ENCODE measurements at places on chromosomes 12 and 14.

GRCh38 chr12:59268295-59268809 is 327.5 kb upstream of the SLC16A7 start:
- no peak for DNase-seq

DNA sequence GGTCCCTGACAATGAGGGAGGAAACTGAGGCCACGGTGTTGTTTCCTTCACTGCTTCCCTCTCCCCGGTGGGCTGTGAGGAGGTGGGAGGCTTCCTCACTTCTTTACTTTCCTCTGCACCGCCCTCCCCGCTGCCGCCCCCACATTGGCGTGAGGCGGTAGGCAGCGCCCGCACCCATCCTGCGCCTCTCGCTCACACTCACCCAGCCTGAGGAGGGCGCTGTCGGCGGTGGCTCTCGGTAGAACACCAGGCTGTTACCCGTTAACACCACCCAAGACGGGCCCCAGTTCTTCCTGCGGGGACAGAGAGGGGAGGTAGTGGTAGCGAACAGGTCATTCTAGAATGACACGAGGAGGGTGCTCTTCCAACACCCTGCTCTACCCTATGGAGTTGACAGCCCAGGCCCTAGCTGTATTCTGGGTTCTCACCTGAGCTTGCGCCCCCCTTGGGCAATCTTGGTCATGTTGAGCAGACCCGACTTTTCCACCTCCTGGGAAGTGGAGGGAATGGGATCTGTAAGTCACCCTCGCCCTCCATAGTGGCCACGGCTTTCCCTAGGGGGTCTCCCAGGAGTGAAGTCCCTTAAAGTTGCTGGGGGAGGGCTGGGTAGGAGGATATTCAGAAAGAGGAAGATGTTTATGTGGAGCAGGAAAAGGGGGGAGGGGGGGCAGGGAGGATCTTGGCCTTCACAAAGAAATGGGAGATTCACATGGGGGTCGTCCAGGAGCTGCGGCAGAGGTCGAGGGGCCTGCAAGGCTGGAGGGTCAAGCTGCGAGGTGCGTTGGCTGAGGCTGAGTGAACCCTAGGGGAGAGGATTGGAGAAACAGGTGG is 3.3 kb downstream of the ARHGAP9 start:
- no peak for DNase-seq

DNA sequence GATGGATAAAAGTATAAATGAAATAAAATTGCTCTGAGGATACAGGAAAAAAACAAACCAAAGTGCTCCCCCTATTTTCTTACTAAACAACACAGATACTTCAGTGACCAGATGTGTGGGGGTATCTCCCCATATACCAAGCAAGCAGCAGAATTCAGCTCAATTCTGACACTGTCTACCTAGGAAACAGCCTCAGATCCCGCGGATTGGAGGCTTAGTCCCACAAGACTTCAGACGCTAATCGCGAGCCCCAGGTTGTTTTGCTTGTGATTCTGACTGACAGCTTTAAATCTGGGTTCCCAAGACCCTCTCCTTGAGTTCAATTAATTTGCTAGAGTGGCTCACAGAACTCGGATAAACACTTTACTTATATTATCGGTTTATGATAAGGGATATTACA is 17.3 kb downstream of the NFKBIA start:
- DNase-seq, result no peak

GRCh38 chr14:101065246-101065645 is 161.7 kb upstream of the RTL1 start:
- DNase-seq, result no peak

DNA sequence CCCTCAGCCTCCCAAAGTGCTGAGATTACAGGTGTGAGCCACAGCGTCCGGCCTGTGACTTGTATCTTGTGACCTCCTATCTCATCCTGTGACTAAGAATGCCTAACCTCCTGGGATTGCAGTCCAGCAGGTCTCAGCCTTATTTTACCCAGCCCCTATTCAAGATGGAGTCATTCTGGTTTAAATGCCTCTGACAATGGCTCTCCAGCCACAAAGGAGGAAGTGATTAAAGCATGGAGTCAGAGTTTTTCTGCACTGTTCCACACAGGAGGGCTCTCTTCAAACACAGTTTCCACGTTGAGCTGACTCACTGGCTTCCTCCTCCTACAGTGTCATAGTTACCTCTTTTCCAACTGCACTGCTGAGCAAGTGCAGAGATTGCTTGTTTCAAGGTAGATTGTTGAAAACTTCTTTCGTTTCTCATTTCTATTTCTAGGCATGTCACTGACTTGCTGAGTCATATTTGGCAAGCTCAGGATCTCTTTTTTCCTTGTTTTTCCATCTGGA is 383.8 kb downstream of the PCNX1 start:
- DNase-seq, result no peak

GRCh38 chr14:68707482-68707881 is 85.4 kb downstream of the ZFP36L1 start:
- DNase-seq, result no peak

GRCh38 chr12:104971306-104971705 is 13.2 kb upstream of the SLC41A2 start:
- no peak for DNase-seq

DNA sequence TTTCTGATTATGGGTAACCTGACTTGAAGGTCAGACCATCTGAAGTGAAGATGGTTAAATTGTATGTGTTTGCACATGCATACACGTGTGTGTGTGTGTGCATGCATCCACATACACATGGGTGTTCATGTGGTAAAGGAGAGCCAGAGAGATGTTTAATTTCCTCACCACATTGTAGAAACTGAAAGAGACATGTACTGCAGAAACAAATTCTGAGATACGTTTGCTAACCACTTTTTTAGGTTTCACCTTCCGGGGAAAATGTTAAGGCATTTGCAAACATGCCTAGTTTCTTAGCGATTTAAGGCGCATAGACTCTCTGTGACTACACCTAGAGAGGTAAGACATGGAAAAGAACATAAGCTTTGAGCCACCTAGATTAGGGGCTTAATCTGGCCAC is 362.9 kb downstream of the RAD51B start:
- no peak for DNase-seq

DNA sequence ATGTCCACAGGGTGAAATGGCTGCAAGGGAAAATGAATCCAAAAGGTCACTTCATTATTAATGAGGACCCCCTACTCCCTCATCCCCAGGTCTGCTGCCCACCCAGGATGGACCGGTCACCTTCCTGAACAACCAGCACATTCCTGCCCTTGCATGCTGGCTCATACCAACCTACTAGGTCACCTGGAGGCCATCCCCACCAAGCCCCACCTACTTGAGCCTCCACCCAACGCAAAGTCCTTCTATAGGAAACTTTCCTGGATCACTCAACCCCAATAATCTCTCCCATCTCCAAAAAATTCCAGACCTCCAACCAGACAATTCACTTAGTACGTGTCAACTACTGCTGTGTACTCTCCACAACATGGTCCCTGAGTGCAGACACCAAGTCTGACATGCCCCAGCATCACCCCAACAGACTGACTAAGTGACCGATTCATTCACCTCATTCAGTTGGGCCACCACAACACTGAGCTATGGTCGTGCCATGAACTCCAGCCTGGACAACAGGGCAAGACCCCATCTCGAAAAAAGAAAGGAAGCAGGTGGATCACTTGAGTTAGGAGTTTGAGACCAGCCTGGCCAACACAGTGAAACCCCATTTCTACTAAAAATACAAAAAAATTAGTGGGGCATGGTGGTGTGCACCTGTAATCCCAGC is 18.1 kb downstream of the CLMN start:
- DNase-seq, result no peak

GRCh38 chr12:94405413-94406116 is 54.1 kb downstream of the CEP83 start:
- DNase-seq, result no peak

DNA sequence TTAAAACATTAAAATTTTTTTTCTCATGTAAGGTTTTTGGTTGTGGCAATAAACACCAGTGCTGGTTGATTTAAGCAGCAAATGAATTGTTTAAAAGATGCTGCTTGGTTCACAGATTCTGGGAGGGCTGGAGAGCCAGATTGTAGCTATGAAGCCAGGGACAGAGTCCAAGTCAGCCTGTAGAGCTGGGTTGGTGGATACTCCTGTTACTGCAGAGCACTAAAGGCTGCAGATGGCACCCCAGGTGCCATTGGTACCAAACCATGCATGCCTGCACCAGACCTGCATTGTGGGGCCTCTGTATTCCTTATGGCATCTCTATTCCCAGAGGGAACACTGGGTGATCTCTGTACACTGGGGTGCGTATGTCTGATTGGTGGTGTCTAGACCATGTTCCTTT is 113.3 kb downstream of the SNAPC1 start:
- no peak for DNase-seq

- DNase-seq, result no peak
Observed at GRCh38 chr14:72726444-72726843, 167.5 kb downstream of the DPF3 start.

DNA sequence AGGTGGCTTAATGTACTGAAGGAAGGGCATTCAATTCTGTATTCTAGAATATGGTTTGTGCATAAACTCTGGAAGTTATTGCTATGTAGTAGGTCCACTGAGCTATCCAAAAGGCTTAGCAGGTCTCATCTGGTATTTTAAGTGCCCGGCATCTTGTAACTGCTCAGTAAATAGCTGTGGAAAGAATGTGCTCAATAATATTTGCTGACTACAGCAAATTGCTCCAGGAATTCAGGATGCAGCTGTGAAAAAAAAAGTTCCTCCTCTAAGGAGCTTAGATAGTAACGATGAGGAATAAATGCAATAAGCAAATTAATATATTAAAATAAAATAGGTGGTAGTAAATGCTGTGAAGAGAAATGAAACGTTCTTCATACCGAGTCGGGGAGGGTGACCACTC is 857.1 kb downstream of the AACS start:
- DNase-seq, result no peak

- no peak for DNase-seq
Observed at GRCh38 chr12:83121897-83122622, 435.4 kb downstream of the TMTC2 start.

DNA sequence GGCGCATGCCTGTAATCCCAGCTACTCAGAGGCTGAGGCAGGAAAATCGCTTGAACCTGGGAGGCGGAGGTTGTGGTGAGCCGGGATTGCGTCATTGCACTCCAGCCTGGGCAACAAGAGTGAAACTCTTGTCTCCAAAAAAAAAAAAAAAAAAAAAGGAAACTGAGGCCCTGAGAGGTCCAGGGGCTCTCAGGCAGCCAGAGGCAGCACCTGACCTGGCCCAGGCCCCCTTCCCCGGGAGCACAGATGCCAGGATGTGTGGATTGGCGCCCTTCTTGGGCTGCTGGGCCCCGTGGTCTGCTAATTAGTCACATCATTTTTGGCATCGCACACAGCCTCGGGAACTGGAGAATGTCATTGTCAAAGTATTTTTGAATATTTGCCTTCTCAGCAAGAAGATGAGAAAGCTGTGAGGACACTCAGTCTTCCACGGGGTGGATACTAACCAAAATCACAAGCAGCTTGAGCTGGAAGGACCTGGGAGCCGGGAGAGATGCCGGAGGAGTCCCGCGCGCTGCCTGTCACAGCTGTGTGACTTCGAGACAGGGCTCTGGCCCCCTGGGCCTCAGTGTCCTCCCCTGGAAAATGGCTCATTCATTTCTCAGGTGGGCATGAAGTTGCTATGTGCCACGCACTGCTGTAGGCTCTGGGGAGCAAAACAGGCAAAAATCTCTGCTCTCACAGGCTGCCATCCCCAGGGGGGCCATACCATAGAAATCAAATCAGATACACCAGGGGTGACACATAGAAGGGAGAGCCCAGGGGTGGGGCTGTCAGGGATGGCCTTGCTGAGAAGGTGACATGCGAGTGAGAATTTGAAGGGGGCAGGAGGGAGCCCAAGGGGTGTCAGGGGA is 12.5 kb upstream of the RCOR1 start:
- no peak for DNase-seq

DNA sequence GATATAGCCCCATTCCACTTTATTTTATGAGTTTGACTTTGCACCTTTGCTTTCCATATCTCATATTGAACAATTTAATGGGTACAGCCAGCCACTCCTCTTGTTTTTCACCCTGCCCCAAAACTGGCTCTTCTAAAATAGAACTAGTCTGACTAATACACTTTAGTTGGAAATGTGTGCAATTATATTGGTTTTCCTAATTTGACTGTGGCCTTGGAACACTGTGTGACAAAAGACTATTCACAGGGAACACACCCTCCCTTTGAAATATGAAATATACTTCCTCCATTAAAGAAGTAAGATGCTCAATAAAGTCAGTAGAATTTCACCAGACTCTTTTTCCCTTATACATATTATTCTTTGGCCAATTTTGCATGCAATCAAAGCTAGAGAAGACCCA is 218.6 kb upstream of the DCN start:
- DNase-seq, result no peak

DNA sequence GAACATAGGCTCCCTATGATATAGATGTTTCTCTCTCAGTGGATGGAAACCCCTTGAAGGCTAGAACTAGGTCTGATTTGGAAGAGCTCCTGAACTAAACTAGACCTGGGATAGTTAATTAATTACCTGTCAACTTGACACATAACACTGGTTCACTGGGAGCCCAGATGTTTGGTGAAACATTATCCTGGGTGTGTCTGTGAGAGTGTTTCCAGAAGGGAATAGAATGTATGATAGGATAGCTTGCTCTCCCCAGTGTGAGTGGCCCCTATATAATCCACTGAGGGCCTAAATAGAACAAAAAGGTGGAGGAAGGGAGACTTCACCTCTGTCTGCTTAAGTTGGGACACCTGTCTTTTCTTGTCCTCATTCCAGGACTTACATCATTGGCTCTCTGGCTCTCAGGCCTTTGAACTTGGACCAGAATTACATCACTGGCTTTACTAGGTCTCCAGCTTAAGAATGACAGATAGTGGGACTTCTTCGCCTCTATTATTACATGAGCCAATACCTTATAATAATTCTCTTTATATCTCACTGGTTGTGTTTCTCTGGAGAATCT is 194.1 kb downstream of the KTN1 start:
- DNase-seq, result no peak

DNA sequence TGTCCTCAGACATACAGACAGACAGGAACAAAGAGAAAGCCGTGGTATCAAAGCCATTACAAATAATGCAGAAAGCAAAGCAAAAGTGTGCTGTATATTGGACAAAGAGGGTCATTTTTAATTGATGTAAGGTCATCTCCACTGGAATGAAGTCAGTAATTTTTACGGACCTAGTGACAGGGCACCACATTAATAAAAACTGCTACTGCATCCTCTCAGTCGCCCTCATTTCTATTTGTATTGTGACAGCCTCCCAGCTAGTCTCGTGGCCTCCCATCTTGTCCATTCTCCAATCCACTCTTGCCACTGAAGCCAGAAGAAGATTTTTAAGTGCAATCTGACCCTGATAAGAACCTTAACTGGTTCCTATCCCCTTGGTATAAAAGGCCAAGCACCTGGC is 132.4 kb downstream of the NUAK1 start:
- no peak for DNase-seq

DNA sequence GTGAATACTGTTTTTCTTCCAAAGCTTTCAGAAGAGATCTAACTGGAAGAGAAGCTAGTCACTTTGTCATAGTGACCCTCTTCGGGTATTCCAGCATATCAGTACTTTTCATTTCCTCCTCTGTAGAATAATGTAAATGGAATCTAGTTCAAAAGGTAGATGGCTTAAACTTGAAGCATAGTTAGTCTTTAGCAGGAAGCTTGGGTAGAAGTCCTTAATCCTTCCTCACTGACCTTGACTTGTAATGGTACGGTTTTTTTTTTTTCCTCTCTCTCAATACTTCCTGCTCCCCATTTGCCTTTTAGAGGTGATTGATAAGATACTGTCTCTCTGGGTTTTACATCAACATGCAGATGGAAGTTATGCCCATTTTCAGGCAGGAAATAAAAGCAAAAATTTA is 1.7 kb downstream of the FBXO34 start:
- DNase-seq, result no peak

All from thymus (tissue), 14 donors.